ENCODE measurements at places on chromosomes 4 and X.

- DNase-seq = no peak
Observed at GRCh38 chr4:77623091-77623490, 17.5 kb downstream of the CXCL13 start.

GRCh38 chr4:122224348-122224747 lies 72.2 kb downstream of the BLTP1 start:
- peak; percentile 37 for DNase-seq

- DNase-seq = no peak
Observed at GRCh38 chr4:78613522-78614321, 62.2 kb downstream of the ANXA3 start.

- no peak for DNase-seq
Observed at GRCh38 chrX:30905321-30905720, 16.3 kb upstream of the TAB3 start.

GRCh38 chrX:140608111-140608510 lies 101.4 kb upstream of the LINC00632 start:
- no peak for DNase-seq

- DNase-seq = no peak
Observed at GRCh38 chrX:69741721-69742120, 125.8 kb downstream of the EDA start.

- DNase-seq = no peak
Observed at GRCh38 chr4:183636923-183637322, 22.1 kb downstream of the RWDD4 start.
